ENCODE measurements at places on chromosomes 6 and 20.

- DNase-seq, result no peak
Observed at GRCh38 chr20:48606172-48606840, 221.5 kb downstream of the PREX1 start.

- no peak for DNase-seq
Observed at GRCh38 chr6:134057478-134057877, 5.1 kb upstream of the SLC2A12 start.

DNA sequence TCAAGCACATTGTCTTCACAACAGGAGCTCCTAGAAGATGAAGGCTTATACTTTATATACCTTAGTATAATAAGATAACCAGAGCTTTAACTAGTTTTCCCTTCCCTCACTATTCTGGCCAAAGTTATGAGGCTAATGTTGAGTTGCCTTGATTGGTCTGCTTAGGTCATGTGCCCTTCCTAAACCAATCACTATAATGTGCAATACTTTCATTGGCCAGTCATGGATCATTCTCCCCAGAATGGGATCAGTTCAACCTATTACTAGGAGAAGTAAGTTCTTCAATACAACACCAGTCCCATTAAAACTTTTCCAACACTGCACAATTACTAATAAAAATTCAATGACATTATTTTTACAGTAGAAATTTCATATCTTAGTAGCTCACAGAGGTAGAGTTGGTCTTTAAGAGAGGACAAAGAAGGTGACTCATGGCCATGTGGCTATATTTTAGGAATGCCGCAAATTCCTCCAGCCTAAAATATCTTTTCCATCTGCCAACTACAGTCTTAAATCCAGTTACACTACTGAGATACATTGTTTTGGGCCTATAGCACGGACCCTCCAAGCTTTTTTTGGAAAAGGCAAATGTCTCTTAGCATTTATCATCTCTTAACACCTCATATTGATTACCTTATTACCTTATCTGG, 12.5 kb upstream of the POU3F2 start:
- DNase-seq, result no peak

- no peak for DNase-seq
Observed at GRCh38 chr6:43699564-43700186, 12.1 kb upstream of the MRPS18A start.

DNA sequence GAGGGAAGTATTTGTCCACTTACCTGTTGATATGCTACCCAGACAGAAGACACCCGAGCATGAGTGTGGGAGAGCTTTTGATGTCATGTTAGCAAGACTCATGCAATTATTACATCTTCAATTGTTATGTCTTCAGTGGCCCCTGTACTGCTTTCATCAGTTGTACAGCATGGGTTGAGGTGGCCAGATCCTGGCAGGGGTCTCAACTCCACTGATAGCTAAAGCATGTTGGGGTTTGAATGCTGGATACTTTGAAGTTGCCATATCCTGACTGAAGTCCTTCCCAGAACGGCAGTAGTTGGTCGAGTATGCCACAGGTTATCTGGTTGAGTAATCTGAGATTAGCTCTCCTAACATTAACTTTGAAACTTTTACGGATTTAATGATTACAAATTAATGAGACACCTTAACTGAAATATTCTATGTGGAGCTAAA, 46.7 kb downstream of the LRRN4 start:
- no peak for DNase-seq

GRCh38 chr6:145841668-145842067, 27.1 kb upstream of the FBXO30 start:
- no peak for DNase-seq

DNA sequence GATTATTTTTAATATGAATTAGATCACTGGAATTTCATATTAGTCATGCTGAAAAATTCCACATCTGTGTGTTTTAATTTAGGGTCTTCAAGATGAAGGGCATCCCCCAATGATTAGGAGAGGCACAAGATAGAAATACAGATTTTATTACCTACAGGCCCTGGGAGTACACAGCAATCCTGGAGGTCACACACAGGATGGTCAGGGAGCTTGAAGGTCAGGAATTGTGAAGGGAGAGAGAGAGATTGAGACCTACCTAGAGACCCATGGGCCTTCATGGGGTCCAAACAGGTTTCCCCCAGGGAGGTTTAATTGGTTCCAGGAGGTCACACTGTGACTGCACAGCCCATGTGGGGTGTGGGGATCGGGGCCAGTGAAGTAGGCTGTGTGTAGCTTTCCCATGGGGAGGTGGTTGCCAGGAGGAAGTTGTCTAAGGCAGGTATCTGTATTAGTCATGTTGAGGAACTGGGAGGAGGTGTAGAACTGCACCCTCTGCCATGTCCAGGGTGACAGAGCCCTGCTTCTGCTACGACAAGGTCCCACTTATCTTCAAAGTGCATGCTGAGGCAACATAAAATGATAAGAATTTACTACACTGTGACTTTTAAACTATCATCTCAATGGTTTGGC, 18.3 kb downstream of the SNX9 start:
- no peak for DNase-seq

Measured in activated gamma-delta T cell treated with anti-CD3 and anti-CD28 coated beads, Interleukin-2, amount 50 U/mL, for 16 hours (primary cell).